Esophagus squamous epithelium (tissue), 5 donors: ENCODE measurements at places on chromosomes 3 and 15. TPM values are rescaled to one million over a fixed set of nuclear protein-coding genes. Genes with fewer than 3 reads are reported as not detected.

GRCh38 chr3:147407498-147408187, 1.3 kb upstream of the ZIC4 start:
- no peak overlapping the region for H3K27ac ChIP-seq
- no peak overlapping the region for H3K4me3 ChIP-seq
- no peaks in the 10 kb centered on the region for H3K36me3 ChIP-seq
- H3K27me3 ChIP-seq, result peaks cover 52% of the 10 kb centered on the region
- H3K4me1 ChIP-seq, result peaks cover 19% of the 10 kb centered on the region

- no peak overlapping the region for H3K4me3 ChIP-seq
- H3K4me1 ChIP-seq, result no peaks in the 10 kb centered on the region
- no peak overlapping the region for H3K27ac ChIP-seq
- H3K27me3 ChIP-seq, result no peaks in the 10 kb centered on the region
- DNase-seq, result no peak
- no peaks in the 10 kb centered on the region for H3K36me3 ChIP-seq
Observed at GRCh38 chr3:115548611-115549010, 74.7 kb upstream of the GAP43 start.

- H3K27me3 ChIP-seq, result no peaks in the 10 kb centered on the region
- H3K4me1 ChIP-seq, result peaks cover 45% of the 10 kb centered on the region
- H3K36me3 ChIP-seq, result no peaks in the 10 kb centered on the region
- H3K27ac ChIP-seq, result peak overlapping the region; percentile 72
Observed at GRCh38 chr15:62068810-62069167, 2.0 kb downstream of the C2CD4A start.

GRCh38 chr15:101570241-101570640, 80.7 kb upstream of the PCSK6 start:
- no peak overlapping the region for H3K27ac ChIP-seq
- no peak for DNase-seq
- H3K27me3 ChIP-seq, result no peaks in the 10 kb centered on the region
- no peaks in the 10 kb centered on the region for H3K4me1 ChIP-seq
- no peaks in the 10 kb centered on the region for H3K36me3 ChIP-seq

- H3K36me3 ChIP-seq, result no peaks in the 10 kb centered on the region
- peaks cover 33% of the 10 kb centered on the region for H3K4me1 ChIP-seq
- no peaks in the 10 kb centered on the region for H3K27me3 ChIP-seq
- H3K4me3 ChIP-seq, result no peak overlapping the region
Observed at GRCh38 chr3:102129760-102130608, 280.7 kb downstream of the NFKBIZ start.

DNA sequence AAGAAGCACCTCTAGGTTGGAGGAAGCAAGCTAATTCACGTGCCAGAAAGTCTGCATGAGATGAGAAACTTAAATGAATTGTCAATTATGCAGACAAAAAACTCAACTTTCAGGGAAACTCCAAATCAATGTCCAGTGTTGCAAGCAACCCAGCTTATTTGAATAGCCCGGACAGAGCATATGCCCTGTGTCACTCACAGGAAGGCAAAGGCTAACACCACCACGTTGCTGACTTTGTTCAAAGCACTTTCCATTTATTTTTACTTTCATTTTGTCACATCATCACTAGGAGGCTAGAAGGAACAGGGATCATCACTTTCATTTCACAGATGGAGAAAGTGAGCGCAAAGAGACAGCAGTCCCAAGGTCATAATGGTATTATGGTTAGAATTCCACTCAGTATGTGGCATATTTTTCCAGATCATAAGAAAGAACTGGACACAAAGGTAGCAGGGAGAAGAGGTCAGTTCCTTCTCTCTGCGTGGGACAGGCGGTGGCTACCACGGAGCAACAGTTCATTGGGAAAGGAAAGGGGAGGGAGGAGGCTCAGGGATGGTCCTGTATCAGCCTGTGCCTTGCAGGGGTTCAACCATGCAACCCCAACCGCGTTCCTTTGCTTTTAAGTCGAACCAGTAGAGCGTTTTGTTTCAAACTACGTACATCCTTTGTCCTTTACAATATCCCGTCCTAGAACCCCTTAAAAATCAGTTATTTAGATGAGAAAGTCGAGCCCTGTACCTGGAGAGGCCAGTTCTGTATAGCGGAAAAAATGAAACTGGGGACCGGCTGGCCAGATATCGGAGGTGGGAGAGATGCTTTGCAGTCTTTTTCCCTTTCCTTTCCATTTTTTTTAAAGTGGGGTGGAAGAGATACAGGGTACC, 1.1 kb downstream of the HEG1 start:
- H3K27me3 ChIP-seq, result no peaks in the 10 kb centered on the region
- peaks cover 6% of the 10 kb centered on the region for H3K36me3 ChIP-seq
- H3K4me3 ChIP-seq, result peak overlapping the region; percentile 62
- peaks cover 43% of the 10 kb centered on the region for H3K4me1 ChIP-seq

DNA sequence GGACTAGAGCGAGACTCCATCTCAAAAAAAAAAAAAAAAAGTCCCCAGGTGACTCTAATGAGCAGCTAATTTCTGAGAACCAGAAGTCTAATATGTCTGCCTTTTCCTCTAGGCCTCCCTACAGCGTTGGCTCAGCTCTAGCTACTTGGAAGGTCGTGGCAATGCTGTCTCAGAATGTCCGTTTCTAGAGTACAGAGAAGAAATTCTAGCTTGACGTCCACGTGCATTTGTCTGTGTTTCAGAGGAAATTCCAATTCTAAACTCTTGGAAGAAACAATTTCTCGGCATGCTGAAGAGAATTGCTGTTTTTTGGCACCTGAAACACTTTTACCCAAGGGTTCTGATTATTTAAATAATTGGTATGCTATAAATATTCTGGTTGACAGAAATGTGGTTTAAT, 78.8 kb downstream of the SOX2 start:
- peaks cover 13% of the 10 kb centered on the region for H3K4me1 ChIP-seq
- H3K4me3 ChIP-seq, result no peak overlapping the region
- H3K27ac ChIP-seq, result no peak overlapping the region
- DNase-seq, result no peak
- H3K36me3 ChIP-seq, result no peaks in the 10 kb centered on the region

DNA sequence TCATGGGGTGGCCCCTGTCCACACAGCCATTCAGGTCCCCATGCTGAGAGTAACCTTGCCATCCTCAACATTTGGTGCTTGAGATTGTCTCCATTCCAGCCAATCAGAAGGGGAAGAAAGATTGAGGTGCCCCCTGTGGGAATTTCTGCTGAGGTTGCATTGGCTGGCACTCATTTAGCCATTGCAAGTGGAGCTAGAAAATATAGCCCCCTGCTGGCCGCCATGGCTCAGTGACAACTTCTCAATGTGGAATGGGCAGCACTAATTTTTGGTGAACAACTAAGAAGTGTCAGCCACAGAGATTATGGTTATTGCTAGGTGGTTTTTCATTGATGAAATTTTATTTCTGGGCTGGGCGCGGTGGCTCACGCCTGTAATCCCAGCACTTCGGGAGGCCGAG, 22.0 kb downstream of the COL6A6 start:
- H3K27me3 ChIP-seq, result no peaks in the 10 kb centered on the region
- H3K27ac ChIP-seq, result no peak overlapping the region
- no peaks in the 10 kb centered on the region for H3K4me1 ChIP-seq
- no peaks in the 10 kb centered on the region for H3K36me3 ChIP-seq
- DNase-seq, result no peak

DNA sequence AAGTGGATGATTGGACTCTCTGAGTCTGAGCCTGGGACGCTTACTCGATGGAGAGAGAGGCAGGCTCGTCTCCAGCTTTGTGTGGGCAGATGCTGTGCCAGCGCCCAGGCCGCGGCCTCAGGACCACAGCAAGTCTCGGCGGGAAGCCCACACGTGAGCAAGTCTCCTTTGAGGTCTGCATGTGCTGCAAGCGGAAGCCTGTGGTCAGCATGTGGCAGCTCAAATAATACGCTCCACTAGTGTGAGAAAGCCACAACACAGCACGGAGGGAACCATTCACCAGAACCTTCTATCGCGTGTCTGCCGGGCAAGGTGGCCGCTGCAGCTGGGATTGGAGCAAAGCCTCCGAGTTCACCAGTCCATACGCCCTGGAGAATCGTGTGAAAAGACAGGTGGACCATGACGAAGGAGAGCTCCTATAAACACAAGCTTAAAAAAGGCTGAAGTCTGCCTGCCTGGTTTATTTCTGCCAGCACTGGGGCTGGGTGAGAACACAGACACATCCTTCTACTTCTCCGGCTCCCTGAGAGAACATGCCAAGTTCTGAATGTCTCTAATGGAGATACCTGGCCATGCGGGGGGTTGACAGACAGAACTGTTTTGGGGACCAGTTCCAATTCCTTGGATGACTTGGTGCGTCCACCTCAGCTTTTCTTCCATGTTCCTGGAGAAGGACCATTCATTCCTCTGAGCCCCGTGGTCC, 82.0 kb upstream of the LRIG1 start:
- H3K27me3 ChIP-seq, result peaks cover 13% of the 10 kb centered on the region
- no peaks in the 10 kb centered on the region for H3K4me1 ChIP-seq
- DNase-seq, result no peak
- no peaks in the 10 kb centered on the region for H3K36me3 ChIP-seq
- no peak overlapping the region for H3K4me3 ChIP-seq

DNA sequence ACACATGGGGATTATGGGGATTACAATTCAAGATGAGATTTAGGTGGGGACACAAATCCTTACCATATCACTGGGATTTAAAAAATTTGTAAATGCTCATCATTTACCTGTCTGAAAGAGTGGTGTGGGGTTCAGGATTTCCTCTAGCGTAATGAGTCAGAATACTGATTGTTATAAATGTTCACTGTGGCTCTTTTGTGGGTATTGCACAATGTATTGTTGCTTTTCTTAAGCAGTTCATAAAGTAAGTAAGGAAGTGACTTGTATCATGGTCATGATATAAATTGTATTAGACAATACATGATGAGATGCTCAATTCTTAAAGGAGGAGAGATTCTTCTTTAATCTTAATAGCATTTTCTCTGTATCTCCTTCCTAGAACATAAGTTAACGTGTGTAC, 262.1 kb downstream of the CNTN4 start:
- H3K27me3 ChIP-seq, result no peaks in the 10 kb centered on the region
- H3K4me3 ChIP-seq, result no peak overlapping the region
- no peaks in the 10 kb centered on the region for H3K36me3 ChIP-seq
- no peak overlapping the region for H3K27ac ChIP-seq
- no peak for DNase-seq

DNA sequence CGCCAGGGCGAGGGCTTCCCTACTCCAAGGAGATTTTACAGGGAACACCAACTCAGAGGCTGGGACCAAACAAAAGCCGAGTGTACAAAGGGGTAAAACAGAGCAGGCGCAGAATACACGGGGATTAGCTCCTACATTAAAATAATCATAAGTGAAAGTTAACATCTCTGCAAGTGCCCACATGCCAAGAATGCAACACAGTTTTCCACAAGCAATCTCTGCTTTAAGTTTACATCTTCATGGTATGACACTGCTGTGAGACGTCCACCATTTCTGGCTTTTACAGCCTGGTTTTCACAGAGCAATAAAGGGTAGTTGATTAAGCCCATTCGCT, 500 bp upstream of the VGLL3 start:
- H3K27me3 ChIP-seq, result no peaks in the 10 kb centered on the region
- no peaks in the 10 kb centered on the region for H3K36me3 ChIP-seq
- peak overlapping the region; percentile 90 for H3K27ac ChIP-seq
- DNase-seq, result no peak
- peaks cover 31% of the 10 kb centered on the region for H3K4me1 ChIP-seq

- peak overlapping the region; percentile 83 for H3K27ac ChIP-seq
- no peaks in the 10 kb centered on the region for H3K36me3 ChIP-seq
- no peak for DNase-seq
Observed at GRCh38 chr3:29694783-29695182, 413.9 kb downstream of the RBMS3 start.

DNA sequence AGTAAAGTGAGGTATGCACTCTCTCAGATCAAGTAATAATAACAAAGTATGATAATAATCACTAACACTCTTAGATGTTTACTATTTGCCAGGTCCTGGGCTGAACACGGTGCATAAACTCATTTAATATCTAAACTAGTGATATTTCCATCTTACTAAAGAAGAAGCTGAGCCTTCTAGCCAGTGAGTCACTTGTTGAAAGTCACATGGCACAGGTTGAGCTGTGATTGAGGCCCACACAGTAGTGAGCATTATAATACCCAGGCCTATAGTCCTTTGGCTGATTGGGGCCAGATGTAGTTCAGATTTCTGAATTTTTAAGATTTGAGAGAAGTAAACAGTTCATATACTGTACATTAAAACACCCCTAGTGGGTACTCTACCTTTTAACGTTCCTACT, 93.2 kb upstream of the CCDC80 start:
- no peak for DNase-seq
- no peaks in the 10 kb centered on the region for H3K36me3 ChIP-seq
- no peak overlapping the region for H3K27ac ChIP-seq
- H3K4me1 ChIP-seq, result no peaks in the 10 kb centered on the region
- H3K4me3 ChIP-seq, result no peak overlapping the region
- H3K27me3 ChIP-seq, result no peaks in the 10 kb centered on the region

- H3K36me3 ChIP-seq, result no peaks in the 10 kb centered on the region
- H3K4me3 ChIP-seq, result no peak overlapping the region
- DNase-seq, result no peak
- peaks cover 9% of the 10 kb centered on the region for H3K4me1 ChIP-seq
- no peaks in the 10 kb centered on the region for H3K27me3 ChIP-seq
Observed at GRCh38 chr15:53197426-53197839, 407.3 kb upstream of the ONECUT1 start.

GRCh38 chr3:52253314-52254304, 8.1 kb downstream of the PPM1M start:
- H3K27ac ChIP-seq, result peak overlapping the region; percentile 58
- H3K36me3 ChIP-seq, result peaks cover 47% of the 10 kb centered on the region
- H3K4me1 ChIP-seq, result peaks cover 31% of the 10 kb centered on the region
- peak; percentile 54 for DNase-seq
- peak overlapping the region; percentile 8 for H3K4me3 ChIP-seq

GRCh38 chr3:123805101-123805500, 79.0 kb downstream of the MYLK start:
- H3K4me1 ChIP-seq, result peaks cover 3% of the 10 kb centered on the region
- H3K4me3 ChIP-seq, result no peak overlapping the region
- no peak overlapping the region for H3K27ac ChIP-seq
- H3K36me3 ChIP-seq, result no peaks in the 10 kb centered on the region
- no peaks in the 10 kb centered on the region for H3K27me3 ChIP-seq

The STRA6 gene
- 1.5 TPM for total RNA-seq

The TRIM59 gene
- 8.2 TPM for total RNA-seq

The CLEC3B gene
- 7.6 TPM for total RNA-seq

The LRRIQ4 gene
- total RNA-seq, result not detected

The CYP8B1 gene
- not detected for total RNA-seq

The ZKSCAN7 gene
- 0.83 TPM for total RNA-seq

The GOLGA6L7 gene
- not detected for total RNA-seq

The SLC6A20 gene
- total RNA-seq, result 0.19 TPM
